ENCODE measurements at places on chromosomes 6 and 20.
A peak's percentile ranks its signal among the peaks of the same experiment; 100 is the strongest.

GRCh38 chr20:33575282-33575681 lies 85.4 kb downstream of the CBFA2T2 start:
- H3K36me3 ChIP-seq: no peaks in the 10 kb centered on the region
- no peak for DNase-seq
- no peak overlapping the region for H3K27ac ChIP-seq
- H3K4me3 ChIP-seq: no peak overlapping the region
- no peaks in the 10 kb centered on the region for H3K4me1 ChIP-seq

GRCh38 chr6:121382467-121383121 lies 48.3 kb upstream of the TBC1D32 start:
- 0 out of 2 replicates have a peak, but pooled peaks cover 3% of the 10 kb centered on the region for H3K4me1 ChIP-seq
- no peaks in the 10 kb centered on the region for H3K27me3 ChIP-seq
- no peak overlapping the region for H3K4me3 ChIP-seq
- no peaks in the 10 kb centered on the region for H3K36me3 ChIP-seq
- no peak for DNase-seq
- no peak overlapping the region for H3K27ac ChIP-seq

GRCh38 chr6:129673748-129674147 lies 36.2 kb downstream of the ARHGAP18 start:
- no peaks in the 10 kb centered on the region for H3K27me3 ChIP-seq
- peak overlapping the region; percentile 97 for H3K27ac ChIP-seq
- peak overlapping the region; percentile 42 for H3K4me3 ChIP-seq
- DNase-seq: no peak
- no peaks in the 10 kb centered on the region for H3K36me3 ChIP-seq

- no peak overlapping the region for H3K27ac ChIP-seq
- no peak for DNase-seq
- no peaks in the 10 kb centered on the region for H3K36me3 ChIP-seq
- peaks cover 54% of the 10 kb centered on the region for H3K27me3 ChIP-seq
Observed at GRCh38 chr6:87968435-87969278, 79.0 kb upstream of the SPACA1 start.

DNA sequence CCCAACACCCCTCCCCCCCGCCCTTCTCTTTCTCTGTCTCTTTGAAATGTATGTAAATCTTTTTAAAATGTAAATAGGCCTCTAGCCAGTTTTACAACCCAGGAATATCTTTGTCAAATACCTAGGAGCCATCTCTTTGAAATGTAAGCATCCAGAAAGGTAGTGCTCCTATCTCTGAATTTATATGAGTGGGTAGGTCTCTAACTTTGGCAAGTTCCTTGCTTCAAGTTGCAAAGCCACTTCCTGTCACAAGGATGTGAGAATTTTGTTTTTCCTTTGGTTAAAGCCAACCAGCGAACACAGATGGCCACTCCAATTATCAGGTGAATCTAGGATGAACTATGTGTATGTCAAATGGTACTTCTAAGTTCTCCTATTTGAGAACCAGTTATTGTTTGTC lies 6.2 kb upstream of the DEFB132 start:
- no peak overlapping the region for H3K27ac ChIP-seq
- H3K36me3 ChIP-seq: no peaks in the 10 kb centered on the region
- no peaks in the 10 kb centered on the region for H3K27me3 ChIP-seq
- DNase-seq: no peak
- H3K4me3 ChIP-seq: no peak overlapping the region
- no peaks in the 10 kb centered on the region for H3K4me1 ChIP-seq

GRCh38 chr6:52304983-52305390 lies 20.4 kb upstream of the MCM3 start:
- no peaks in the 10 kb centered on the region for H3K27me3 ChIP-seq
- H3K4me1 ChIP-seq: no peaks in the 10 kb centered on the region
- H3K36me3 ChIP-seq: no peaks in the 10 kb centered on the region
- H3K4me3 ChIP-seq: no peak overlapping the region

DNA sequence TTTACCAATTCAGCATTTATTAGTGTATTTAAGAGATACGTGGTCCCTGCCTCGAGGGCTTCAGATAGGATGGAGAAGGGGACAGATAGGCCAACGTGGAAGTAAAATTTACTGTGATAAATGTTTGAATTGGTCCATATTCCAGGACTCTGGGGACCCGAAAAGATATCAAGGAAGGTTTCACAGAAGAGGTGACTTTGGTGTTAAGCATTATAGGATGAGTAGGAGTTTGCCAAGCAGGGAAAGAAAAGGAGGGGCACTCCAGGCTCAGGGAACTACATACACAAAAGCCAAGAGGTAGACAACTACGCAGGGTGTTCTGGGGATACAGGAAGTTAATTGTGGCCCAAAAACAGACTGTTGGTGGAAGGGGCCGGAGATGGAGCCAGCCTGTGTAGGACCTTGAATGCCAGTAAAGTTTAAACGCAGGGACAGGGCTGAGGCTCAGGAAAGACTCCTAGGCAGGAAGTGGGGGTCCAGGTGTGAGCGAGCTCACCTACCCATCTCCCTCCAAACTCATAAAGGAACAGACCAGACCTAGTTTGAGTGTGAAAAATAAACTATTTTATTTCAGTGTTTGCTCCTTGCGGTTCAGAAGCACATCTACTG lies 37.0 kb downstream of the TGM2 start:
- no peaks in the 10 kb centered on the region for H3K27me3 ChIP-seq
- no peaks in the 10 kb centered on the region for H3K36me3 ChIP-seq
- H3K4me1 ChIP-seq: peaks cover 33% of the 10 kb centered on the region
- no peak for DNase-seq

DNA sequence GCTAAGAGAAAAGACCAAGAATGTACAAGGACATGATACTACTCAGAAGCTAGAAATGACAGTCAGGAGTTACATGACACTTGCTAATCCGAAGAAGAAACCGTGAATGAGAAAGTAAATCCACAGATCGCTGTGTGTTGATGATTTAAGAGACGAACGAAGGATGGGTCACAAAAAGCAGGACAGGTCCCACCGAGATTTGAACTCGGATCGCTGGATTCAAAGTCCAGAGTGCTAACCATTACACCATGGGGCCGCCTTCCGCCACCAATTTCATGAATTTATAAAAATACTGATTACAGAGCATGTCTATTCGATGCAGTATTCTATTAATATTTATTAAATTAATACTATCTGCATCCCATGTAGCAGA lies 54.0 kb upstream of the BTN3A2 start:
- H3K36me3 ChIP-seq: no peaks in the 10 kb centered on the region
- DNase-seq: no peak
- H3K4me3 ChIP-seq: peak overlapping the region; percentile 41

DNA sequence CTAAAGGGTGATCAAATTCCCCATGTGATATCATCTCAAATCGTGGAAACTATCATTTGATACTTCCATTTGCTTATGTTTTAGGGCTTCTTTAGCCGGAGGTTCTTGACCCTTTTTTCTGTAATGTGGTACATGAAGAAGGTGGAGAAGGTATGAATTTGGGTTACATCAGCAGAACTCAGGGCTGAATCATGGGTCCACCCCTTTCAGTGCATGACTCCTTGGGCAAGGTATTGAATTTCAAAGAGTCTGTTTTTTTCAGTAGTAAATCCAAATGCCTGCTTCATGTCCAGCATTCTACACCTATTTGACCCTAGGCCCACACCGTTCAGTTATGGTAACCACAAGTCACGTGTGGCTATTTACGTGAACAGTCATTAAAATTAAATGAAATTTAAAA lies 30.6 kb upstream of the QKI start:
- H3K4me1 ChIP-seq: peaks cover 5% of the 10 kb centered on the region
- H3K27ac ChIP-seq: no peak overlapping the region
- H3K27me3 ChIP-seq: no peaks in the 10 kb centered on the region
- H3K4me3 ChIP-seq: no peak overlapping the region
- peak; percentile 32 for DNase-seq

GRCh38 chr6:144715344-144715743 lies 430.2 kb downstream of the UTRN start:
- H3K36me3 ChIP-seq: no peaks in the 10 kb centered on the region
- H3K4me3 ChIP-seq: no peak overlapping the region
- no peak for DNase-seq

- no peaks in the 10 kb centered on the region for H3K27me3 ChIP-seq
- DNase-seq: no peak
- no peak overlapping the region for H3K27ac ChIP-seq
- H3K36me3 ChIP-seq: peaks cover 5% of the 10 kb centered on the region
Observed at GRCh38 chr20:46358346-46359058, 47.9 kb downstream of the ELMO2 start.

- H3K4me1 ChIP-seq: no peaks in the 10 kb centered on the region
- no peak overlapping the region for H3K4me3 ChIP-seq
- H3K27me3 ChIP-seq: no peaks in the 10 kb centered on the region
- no peaks in the 10 kb centered on the region for H3K36me3 ChIP-seq
Observed at GRCh38 chr6:107943626-107944439, 14.2 kb downstream of the SEC63 start.

DNA sequence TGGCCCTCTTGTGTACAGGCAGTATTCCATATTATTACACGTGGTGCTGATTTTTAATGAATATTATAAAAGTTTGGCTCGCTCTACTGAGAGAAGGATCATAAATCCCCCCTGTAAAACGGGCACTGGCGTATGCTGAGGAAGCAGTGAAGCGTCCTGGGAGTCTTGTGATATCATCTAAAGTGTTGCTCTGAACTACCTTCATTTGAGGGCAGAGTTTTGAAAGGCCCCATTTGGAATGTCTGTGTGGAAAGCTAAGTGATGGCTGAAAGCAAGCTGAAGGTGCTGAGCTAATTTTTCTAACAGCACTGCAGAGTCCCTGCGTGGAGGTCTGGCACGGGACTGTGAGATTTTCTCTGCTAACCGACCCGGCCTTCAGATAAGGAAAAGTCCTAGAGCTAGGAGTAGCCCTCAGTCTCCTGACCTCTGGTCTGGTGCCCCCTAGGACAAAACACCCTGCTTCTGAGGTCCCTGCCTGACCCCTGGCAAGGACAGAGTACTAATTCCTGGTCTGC lies 1.3 kb upstream of the BACH2 start:
- H3K27me3 ChIP-seq: no peaks in the 10 kb centered on the region
- no peaks in the 10 kb centered on the region for H3K36me3 ChIP-seq
- H3K4me3 ChIP-seq: no peak overlapping the region
- peaks cover 13% of the 10 kb centered on the region for H3K4me1 ChIP-seq

DNA sequence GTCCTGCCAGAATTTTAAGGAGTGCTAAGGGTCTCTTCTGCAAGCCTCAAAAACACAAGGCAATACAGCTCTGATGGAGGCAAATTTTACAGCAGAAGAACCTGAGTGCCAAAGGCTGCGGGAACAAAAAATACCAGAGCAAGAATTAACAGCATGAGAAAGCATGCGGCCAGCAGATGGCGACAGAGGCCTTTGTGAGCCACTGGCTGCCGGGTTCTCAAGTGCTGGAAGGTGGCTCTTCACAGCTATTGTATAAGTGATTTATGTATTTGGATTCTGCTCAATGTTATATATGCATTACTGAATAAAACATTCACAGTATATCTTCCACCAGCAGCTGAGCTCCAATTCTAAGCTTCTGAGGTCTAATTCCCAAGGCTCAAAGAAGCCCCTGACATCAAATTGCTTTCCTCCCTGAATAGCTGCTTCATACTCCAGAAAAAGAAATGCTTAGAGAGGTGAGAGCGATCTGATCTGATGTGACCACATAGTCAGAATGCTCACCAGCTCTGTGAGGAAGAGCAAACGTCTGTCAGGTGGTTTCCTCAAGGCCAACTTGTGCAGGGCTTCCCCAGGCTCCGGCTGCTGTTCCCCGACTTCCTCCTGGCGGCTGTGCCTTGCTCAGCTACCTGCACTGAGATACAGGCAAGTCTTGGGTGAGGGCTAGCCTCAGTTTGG lies 58.6 kb downstream of the PPP1R3G start:
- H3K4me3 ChIP-seq: no peak overlapping the region
- no peaks in the 10 kb centered on the region for H3K4me1 ChIP-seq
- H3K36me3 ChIP-seq: no peaks in the 10 kb centered on the region
- no peaks in the 10 kb centered on the region for H3K27me3 ChIP-seq
- H3K27ac ChIP-seq: no peak overlapping the region

GRCh38 chr6:18436341-18436740 lies 49.2 kb downstream of the RNF144B start:
- no peaks in the 10 kb centered on the region for H3K27me3 ChIP-seq
- H3K36me3 ChIP-seq: no peaks in the 10 kb centered on the region
- H3K4me1 ChIP-seq: peaks cover 14% of the 10 kb centered on the region
- no peak overlapping the region for H3K27ac ChIP-seq
- no peak overlapping the region for H3K4me3 ChIP-seq

DNA sequence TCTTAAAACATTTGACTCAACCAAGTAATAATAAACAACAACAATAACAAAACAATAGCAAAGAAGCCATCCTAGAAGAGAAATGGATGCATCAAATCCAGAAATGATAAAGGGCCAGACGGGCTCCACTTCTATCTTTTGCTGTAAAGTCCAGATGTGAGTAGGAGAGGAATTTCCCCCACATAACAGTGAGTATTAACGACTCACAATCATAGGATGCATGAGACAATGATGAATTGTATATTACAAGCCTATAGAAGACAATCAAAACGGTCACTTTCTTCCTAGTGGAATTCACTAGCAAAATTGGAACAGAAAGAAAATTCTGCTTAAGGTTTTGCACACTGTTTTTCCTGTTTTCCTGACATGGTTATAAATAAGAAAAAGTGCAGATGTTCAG lies 97.0 kb upstream of the PREP start:
- no peak overlapping the region for H3K4me3 ChIP-seq
- H3K4me1 ChIP-seq: no peaks in the 10 kb centered on the region
- H3K36me3 ChIP-seq: no peaks in the 10 kb centered on the region
- no peak overlapping the region for H3K27ac ChIP-seq
- no peak for DNase-seq
- H3K27me3 ChIP-seq: no peaks in the 10 kb centered on the region

DNA sequence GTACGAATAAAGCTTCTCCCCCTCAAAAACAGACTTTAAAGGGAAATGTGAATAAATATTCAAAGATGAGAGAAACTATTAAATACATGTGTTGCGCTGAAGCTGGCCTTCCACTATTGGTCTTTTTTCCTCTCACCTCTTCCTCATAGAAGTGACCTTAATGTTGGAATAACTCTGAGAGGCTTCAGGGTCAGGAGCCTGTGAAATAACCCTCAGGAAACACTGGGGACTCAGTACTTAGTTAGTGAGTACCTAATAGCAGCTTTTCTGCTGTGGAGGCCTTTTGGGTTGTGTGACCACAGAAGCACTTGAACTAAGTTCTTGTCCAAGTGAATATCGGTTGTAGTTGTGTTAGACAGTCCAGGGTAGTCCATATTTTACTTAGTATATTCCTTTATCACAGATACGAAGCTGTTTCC lies 799 bp upstream of the SHPRH start:
- H3K4me1 ChIP-seq: peaks cover 18% of the 10 kb centered on the region
- 0 out of 2 replicates have a peak, but pooled peaks cover 6% of the 10 kb centered on the region for H3K36me3 ChIP-seq

Measured in HCT116 (cell line).